ENCODE measurements at places on chromosomes 3 and 15. TPM values are rescaled to one million over a fixed set of nuclear protein-coding genes. Genes with fewer than 3 reads are reported as not detected.

CCR9 gene
- total RNA-seq, result not detected

SLC22A14 gene
- total RNA-seq, result 0.62 TPM

GRK7 gene
- total RNA-seq, result not detected

GABRR3 gene
- total RNA-seq, result not detected

CADM2 gene
- 1.1 TPM for total RNA-seq

TMEM212 gene
- not detected for total RNA-seq

RPL4 gene
- total RNA-seq, result 1,774 TPM

SEC62 gene
- total RNA-seq, result 99.2 TPM

A4GNT gene
- not detected for total RNA-seq

PLSCR2 gene
- not detected for total RNA-seq

CKMT1A gene
- not detected for total RNA-seq

SEMA5B gene
- 68.4 TPM for total RNA-seq

CLSTN2 gene
- total RNA-seq, result 63.7 TPM

BTLA gene
- total RNA-seq, result 0.42 TPM

HACD3 gene
- 80.4 TPM for total RNA-seq

ALCAM gene
- total RNA-seq, result 270 TPM

CLCN2 gene
- 3.1 TPM for total RNA-seq

LRTM1 gene
- total RNA-seq, result not detected

WDR93 gene
- not detected for total RNA-seq

CCDC39 gene
- total RNA-seq, result not detected

MCTP2 gene
- total RNA-seq, result 4.5 TPM

ZNF662 gene
- total RNA-seq, result not detected

IGDCC3 gene
- total RNA-seq, result 0.27 TPM

SAMD7 gene
- not detected for total RNA-seq

ANKUB1 gene
- total RNA-seq, result not detected

OR5K2 gene
- not detected for total RNA-seq

MFN1 gene
- total RNA-seq, result 56.6 TPM

CCR1 gene
- not detected for total RNA-seq

SST gene
- not detected for total RNA-seq

DPPA4 gene
- total RNA-seq, result 0.22 TPM

LRRC2 gene
- total RNA-seq, result 2.2 TPM
